Renal pelvis (tissue), 12 donors: ENCODE measurements at places on chromosomes 11 and 22.

GRCh38 chr22:29172216-29172615 is 33.5 kb upstream of the EMID1 start:
- no peak for DNase-seq

DNA sequence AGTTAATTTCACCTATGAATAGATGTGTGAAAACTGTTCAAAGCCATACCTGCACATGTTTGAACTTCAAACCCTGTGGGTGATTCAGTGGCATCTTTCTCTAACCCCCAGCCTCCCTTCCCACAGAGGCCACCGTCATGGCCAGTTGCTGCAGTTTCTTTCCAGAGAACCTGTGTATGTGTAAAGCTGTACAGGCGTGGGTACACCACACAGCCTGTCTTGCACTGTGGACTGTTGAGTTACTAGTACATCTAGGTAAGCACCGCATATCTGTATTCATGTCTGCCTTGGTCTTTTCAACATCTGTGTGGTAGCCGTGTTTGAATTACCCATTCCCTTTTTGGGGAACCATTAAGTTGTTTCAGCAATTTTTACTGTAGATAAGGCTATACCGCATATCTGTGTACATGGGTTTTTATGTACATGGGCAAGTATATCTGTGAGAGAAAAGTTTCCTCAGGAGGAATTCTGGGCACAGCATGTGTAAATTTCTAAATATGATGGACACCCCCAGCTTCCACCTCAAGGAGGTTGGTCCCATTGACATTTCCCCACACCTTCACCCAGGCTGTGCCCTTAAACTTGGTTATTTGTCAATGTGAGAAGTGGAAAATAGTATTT is 13.9 kb downstream of the NEAT1 start:
- no peak for DNase-seq

GRCh38 chr11:64291752-64292459 is 804 bp downstream of the KCNK4 start:
- no peak for DNase-seq

- DNase-seq, result no peak
Measured at GRCh38 chr11:111067994-111068393, 177.5 kb upstream of the POU2AF2 start.

DNA sequence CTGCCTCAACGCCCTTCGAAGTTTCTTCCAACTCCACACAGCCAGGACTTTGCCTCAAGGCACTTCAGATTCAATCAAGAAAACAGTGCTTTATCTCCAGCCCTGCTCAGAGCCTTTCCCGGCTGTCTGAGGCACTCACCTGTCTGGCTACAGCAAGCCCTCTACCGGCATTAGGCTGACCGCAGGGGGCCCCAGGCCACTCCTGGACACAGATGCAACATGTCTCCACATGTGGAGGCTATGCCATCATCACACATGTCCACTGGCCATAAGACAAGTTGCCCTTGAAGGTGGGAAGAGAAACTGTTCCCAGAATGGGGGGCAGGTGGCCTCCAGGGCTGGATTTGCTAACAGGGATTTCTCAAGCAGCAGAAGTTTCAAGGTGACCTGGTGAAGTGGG is 10.0 kb downstream of the SCUBE1 start:
- no peak for DNase-seq
